ENCODE measurements at places on chromosomes 16 and 17.

DNA sequence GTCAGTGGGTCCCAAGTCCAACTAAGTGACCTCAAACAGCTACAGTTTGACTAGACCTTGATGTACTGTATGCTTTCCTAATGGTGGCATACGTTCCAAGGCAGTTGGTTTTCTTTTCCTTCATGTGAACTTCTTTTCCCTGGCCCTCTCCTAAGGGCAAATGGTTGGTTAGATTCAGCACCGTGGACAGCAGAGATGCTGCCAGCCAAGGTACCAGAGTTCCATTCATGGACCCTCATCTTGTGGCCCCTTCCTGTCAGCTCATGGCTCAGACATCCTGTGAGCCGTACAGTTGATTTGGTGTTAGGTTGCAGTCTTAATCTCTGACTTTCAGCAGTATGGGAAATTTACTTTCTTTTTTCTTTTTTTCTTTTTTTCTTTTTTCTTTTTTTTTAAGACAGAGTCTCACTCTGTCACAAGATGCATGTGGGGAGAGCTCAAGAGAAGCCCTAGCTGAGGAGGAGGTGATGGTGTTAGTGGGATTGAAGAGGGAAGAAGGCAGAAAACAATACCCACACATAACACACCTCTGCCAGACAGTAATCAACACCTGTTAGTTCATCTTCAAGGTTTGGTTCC lies 122.4 kb downstream of the USP31 start:
- no peaks in the 10 kb centered on the region for H3K27me3 ChIP-seq
- H3K36me3 ChIP-seq, result no peaks in the 10 kb centered on the region
- peak; percentile 82 for DNase-seq
- no peak overlapping the region for H3K4me3 ChIP-seq

GRCh38 chr17:33183487-33184026 lies 109.5 kb downstream of the ASIC2 start:
- no peak overlapping the region for H3K27ac ChIP-seq
- no peaks in the 10 kb centered on the region for H3K36me3 ChIP-seq
- peaks cover 24% of the 10 kb centered on the region for H3K27me3 ChIP-seq
- DNase-seq, result no peak
- H3K4me1 ChIP-seq, result peaks cover 34% of the 10 kb centered on the region
- H3K4me3 ChIP-seq, result no peak overlapping the region

DNA sequence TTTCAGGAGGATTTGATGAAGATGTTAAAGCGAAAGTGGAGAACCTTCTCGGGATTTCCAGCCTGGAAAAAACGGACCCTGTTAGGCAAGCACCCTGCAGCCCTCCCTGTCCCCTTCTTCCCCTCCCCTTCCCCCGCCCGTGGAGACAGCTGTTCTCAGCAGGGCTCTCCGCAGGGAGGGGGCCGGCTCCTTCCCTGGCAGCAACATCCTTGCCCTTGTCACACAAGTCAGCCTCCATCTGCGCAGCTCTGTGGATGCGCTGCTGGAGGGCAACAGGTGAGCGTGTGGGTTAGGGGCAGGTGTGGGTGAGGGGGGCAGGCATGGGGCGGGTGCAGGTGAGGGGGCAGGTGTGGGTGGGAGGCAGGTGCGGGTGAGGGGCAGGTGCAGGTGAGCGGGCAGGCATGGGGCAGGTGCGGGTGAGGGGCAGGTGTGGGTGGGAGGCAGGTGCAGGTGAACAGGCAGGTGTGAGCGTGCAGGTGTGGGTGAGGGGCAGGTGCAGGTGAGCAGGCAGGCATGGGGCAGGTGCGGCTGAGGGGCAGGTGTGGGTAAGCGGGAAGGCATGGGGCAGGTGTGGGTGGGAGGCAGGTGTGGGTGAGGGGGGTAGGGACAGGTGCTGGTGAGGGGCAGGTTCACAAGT lies 9.4 kb downstream of the CYBC1 start:
- H3K27me3 ChIP-seq, result no peaks in the 10 kb centered on the region
- no peaks in the 10 kb centered on the region for H3K4me1 ChIP-seq
- no peak overlapping the region for H3K27ac ChIP-seq

GRCh38 chr16:76816475-76816874 lies 374.5 kb upstream of the MON1B start:
- no peak for DNase-seq
- H3K4me3 ChIP-seq, result no peak overlapping the region
- H3K27ac ChIP-seq, result no peak overlapping the region
- no peaks in the 10 kb centered on the region for H3K4me1 ChIP-seq
- no peaks in the 10 kb centered on the region for H3K36me3 ChIP-seq
- H3K27me3 ChIP-seq, result no peaks in the 10 kb centered on the region

DNA sequence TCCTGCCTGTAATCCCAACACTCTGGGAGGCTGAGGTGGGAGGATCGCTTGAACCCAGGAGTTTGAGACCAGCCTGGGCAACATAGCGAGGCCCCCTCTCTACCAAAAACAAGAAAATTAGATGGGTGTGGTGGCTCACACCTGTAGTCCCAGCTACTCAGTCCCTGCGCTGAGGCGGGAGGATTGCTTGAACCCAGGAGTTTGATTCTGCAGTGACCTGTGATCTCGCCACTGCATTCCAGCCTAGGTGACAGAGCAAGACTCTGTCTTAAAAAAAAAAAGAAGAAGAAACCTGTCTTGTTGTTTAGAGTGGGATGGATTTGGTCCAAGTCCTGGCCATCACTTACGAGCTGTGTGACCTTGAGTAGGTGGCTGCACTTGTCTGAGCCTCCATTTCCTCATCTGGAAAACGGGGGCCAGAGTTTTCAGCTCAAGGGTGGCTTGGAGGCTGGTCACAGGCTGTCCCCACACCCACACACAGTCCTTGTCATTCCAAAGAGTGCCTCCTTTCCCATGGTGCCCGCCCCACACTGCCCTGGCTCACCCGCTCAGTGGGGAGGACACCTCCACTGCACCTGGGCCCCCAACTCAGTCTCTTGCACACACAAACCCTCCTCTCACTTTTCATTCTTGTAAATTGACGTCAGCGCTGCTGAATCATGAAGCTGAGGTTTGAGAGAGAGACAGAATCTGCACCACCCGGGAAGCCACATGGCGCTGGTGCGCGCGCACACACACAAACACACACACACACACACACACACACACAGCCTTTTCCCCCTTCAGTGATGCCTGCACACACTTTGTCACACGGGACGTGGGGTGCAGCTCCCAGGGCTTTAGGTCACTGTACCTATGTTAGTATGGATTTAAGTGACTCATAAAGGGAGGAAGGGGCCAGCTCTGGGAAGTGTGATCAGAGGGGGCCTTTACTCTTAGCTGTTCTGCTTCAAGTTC lies 4.2 kb downstream of the SOCS1 start:
- no peaks in the 10 kb centered on the region for H3K36me3 ChIP-seq
- no peak overlapping the region for H3K4me3 ChIP-seq
- DNase-seq, result no peak
- H3K27ac ChIP-seq, result no peak overlapping the region
- peaks cover 6% of the 10 kb centered on the region for H3K4me1 ChIP-seq
- H3K27me3 ChIP-seq, result peaks cover 25% of the 10 kb centered on the region

- DNase-seq, result peak; percentile 79
- peaks cover 43% of the 10 kb centered on the region for H3K4me1 ChIP-seq
- no peaks in the 10 kb centered on the region for H3K27me3 ChIP-seq
- H3K4me3 ChIP-seq, result peak overlapping the region; percentile 95
- no peaks in the 10 kb centered on the region for H3K36me3 ChIP-seq
Observed at GRCh38 chr17:44557651-44558285, 484 bp downstream of the FZD2 start.

DNA sequence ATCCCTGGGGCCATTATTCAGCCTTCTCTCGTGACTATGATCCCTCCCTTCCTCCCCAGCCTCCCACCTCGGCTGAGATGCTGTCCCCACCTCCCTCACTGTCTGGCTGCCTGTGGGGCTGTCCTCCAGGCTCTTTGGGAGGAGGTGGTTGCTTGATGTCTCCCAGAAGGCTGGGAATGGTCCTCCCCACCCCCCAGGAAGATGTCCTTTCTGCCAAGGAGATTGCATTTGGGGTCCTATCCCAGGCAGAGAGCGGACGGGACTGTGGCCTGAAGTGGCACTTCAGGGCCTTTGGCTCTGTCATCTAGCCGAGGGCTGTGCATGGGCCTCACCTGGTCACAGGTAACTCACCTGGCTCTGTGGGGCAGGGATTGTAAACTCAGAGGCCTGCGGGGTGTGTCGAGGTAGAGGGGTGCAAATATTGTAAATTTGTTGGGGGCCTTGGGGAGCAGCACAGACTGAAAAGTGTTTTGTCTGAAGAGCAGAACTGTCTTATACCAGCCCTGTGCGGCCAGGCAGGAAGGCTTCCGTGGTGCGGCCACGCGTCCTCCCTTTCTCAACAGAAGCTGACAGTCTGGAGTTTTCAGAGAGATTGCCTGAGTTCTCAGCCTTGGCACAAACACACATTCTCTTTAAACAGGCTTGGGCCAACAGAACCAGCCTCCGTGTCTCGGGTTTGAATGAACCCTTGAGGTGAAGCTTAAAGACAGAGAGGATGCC lies 177.9 kb downstream of the SEC14L1 start:
- no peaks in the 10 kb centered on the region for H3K27me3 ChIP-seq
- no peaks in the 10 kb centered on the region for H3K36me3 ChIP-seq
- no peak overlapping the region for H3K4me3 ChIP-seq
- DNase-seq, result no peak
- no peak overlapping the region for H3K27ac ChIP-seq

GRCh38 chr16:51085271-51085670 lies 65.8 kb downstream of the SALL1 start:
- no peak for DNase-seq
- no peaks in the 10 kb centered on the region for H3K27me3 ChIP-seq
- no peak overlapping the region for H3K4me3 ChIP-seq
- H3K4me1 ChIP-seq, result peaks cover 5% of the 10 kb centered on the region
- H3K36me3 ChIP-seq, result no peaks in the 10 kb centered on the region

DNA sequence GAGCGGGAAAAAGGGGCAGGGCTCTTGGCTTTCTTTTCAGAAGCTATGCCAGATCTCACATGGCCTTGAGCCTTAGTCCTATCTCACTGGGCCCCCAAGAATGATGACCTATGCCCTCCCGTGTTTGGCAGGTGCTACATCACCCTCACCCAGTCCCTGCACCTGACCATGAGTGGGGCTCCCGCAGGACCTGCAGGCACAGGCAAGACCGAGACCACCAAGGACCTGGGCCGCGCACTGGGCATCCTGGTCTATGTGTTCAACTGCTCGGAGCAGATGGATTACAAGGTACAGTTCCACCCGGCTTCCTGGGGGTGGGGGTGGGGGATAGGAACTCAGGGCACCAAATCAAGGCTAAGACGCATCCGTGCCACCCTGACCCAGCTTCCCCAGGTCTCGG lies 120.9 kb downstream of the DNAH9 start:
- H3K36me3 ChIP-seq, result no peaks in the 10 kb centered on the region
- no peak overlapping the region for H3K4me3 ChIP-seq
- DNase-seq, result no peak
- H3K27me3 ChIP-seq, result no peaks in the 10 kb centered on the region
- no peak overlapping the region for H3K27ac ChIP-seq

DNA sequence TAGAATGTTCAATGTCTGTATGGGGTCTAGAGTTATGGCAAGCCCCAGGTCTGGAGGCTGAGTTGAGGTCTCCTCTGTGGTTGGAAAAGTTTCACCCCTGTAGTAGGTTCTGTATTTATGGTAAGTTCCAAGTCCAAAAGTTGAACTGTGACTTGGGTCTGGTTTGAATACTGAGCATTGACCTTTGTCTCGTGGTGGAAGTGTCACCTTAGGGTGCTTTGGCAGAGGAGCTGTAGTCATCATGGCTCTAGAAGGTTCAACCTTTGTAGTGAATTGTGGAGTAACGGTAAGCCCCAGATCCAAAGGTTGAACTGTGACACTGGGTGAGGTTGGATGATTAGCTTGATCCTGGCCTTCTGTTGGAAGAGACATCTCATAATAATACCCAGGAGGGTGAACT lies 17.6 kb downstream of the RDM1 start:
- H3K4me3 ChIP-seq, result no peak overlapping the region
- H3K27me3 ChIP-seq, result no peaks in the 10 kb centered on the region
- no peaks in the 10 kb centered on the region for H3K36me3 ChIP-seq
- H3K4me1 ChIP-seq, result no peaks in the 10 kb centered on the region
- no peak overlapping the region for H3K27ac ChIP-seq
